ENCODE measurements at places on chromosomes 1 and 21. TPM values are rescaled to one million over a fixed set of nuclear protein-coding genes. Genes with fewer than 3 reads are reported as not detected.
A peak's percentile ranks its signal among the peaks of the same experiment; 100 is the strongest.

DNA sequence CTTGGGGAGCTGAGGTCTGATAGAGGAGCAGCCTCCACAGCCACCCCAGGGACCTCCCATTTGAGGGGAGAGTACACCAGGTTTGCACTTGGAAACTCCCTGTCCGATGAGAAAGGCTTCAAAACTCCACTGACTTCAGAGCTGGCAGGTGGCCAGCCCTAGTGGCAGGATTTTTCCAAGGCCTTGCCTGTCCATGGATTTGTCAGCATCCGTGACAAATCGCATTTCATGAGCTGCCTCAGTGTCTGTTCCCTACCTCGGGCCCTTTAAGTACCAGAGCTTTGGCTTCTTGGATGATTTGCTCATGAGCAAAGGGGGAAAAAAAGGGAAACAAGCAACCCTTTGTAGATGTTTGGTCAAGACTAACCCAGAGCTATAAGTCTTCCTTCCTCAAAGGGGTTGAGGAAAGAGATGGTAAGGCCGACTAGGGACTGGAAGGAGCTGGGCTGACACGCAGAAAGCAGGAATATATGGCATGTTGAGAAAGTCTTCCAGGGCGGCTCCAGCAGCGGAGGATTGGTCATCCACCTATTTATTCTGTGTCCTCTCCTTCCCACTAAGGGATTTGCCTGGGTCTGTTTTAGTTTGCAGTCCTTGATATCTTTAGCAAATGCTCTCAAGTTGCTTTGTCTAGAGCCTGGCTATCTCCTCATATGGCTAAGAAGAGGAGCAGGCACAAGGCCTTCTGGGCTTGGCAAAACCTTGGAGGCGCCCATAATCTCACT is 2.7 kb upstream of the HSPG2 start:
- H3K4me3 ChIP-seq: no peak overlapping the region
- H3K27ac ChIP-seq: peak overlapping the region; percentile 86
- peaks cover 4% of the 10 kb centered on the region for H3K4me1 ChIP-seq
- H3K27me3 ChIP-seq: no peaks in the 10 kb centered on the region
- no peaks in the 10 kb centered on the region for H3K36me3 ChIP-seq

DNA sequence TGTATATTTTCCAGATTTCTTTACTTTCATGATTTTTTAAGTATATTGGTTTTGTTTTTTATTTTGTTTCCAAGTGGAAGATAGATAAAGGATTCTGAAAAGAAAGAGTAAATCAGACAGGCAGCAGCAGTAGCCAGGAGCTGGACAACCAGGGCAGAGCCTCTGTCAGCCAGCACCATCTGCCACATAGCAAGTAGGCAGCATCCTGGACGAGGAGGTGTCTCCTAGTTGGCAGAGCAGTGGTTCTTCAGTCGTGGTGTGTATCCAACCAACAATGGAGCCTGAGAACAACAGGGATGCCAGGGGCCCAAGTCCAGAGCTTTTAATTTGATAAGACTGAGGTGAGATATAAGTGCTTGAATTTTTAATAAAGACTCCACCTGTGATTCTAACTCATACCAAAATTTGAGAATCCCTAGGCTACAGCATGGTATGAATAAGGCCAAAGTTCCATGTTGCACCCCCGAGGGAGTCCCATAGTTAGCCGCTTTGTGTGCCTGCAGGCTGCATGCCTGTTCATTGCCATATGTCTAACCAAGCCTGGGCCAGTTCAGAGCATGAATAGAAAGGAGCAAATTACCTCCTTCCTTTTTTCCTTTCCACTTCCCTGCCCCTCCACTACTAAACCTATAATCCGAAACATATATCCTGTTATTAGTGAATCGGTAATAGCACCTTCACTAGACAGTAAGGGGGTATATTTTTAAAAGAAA is 153.2 kb downstream of the NTNG1 start:
- no peak overlapping the region for H3K4me3 ChIP-seq
- H3K27ac ChIP-seq: no peak overlapping the region
- no peaks in the 10 kb centered on the region for H3K4me1 ChIP-seq

DNA sequence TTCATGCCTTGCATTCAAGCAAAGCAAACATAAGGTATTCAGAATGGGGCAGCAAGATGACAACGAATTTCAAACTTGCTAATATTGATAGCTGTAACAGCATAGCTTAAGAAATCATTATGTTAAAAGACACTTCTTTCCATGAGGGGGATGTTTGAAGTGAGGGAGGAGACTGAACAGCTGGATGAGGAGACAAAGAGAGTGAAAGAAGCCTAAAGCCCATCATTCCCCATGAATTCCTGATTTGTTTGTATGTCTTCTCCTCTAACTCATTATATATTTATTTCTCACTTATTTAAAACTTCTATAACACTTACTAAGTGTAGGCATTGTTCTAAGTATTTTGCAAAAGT is 125.2 kb upstream of the PBX1 start:
- H3K36me3 ChIP-seq: no peaks in the 10 kb centered on the region
- H3K27me3 ChIP-seq: no peaks in the 10 kb centered on the region
- DNase-seq: no peak
- H3K4me3 ChIP-seq: no peak overlapping the region
- no peaks in the 10 kb centered on the region for H3K4me1 ChIP-seq
- no peak overlapping the region for H3K27ac ChIP-seq

DNA sequence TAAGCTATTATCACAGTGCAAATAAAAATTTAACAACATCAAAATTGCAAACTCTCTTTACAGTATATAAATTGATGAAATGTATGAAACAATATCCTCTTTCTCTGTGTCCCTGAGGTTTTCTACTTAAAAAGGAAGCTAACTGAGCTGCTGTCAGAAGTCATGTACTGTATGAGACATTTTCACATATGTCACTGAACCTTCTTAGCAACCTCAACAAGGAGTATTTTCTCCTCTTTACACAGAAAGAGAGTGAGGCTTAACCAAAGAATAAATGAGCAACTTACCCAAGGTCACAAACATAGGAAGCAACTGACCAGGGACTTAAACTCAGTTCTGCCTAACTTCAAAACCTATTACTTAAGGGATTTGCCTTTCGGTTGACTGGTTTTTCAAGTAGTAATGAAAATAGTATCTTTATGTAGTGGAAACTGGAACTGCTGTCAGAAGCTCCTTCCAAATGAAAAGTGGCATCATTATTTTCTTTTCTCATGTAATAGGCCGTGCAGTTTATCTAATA is 288.9 kb downstream of the LRRIQ3 start:
- H3K4me3 ChIP-seq: no peak overlapping the region
- no peaks in the 10 kb centered on the region for H3K4me1 ChIP-seq
- no peak for DNase-seq
- H3K36me3 ChIP-seq: no peaks in the 10 kb centered on the region
- no peaks in the 10 kb centered on the region for H3K27me3 ChIP-seq

- H3K27me3 ChIP-seq: no peaks in the 10 kb centered on the region
- H3K36me3 ChIP-seq: no peaks in the 10 kb centered on the region
- DNase-seq: no peak
- H3K4me3 ChIP-seq: no peak overlapping the region
- H3K27ac ChIP-seq: no peak overlapping the region
Observed at GRCh38 chr1:75126611-75127101, 7.5 kb upstream of the LHX8 start.

- no peak overlapping the region for H3K27ac ChIP-seq
- no peak for DNase-seq
- no peaks in the 10 kb centered on the region for H3K36me3 ChIP-seq
- H3K27me3 ChIP-seq: no peaks in the 10 kb centered on the region
- no peak overlapping the region for H3K4me3 ChIP-seq
Observed at GRCh38 chr1:64875606-64876005, 90.7 kb downstream of the JAK1 start.

DNA sequence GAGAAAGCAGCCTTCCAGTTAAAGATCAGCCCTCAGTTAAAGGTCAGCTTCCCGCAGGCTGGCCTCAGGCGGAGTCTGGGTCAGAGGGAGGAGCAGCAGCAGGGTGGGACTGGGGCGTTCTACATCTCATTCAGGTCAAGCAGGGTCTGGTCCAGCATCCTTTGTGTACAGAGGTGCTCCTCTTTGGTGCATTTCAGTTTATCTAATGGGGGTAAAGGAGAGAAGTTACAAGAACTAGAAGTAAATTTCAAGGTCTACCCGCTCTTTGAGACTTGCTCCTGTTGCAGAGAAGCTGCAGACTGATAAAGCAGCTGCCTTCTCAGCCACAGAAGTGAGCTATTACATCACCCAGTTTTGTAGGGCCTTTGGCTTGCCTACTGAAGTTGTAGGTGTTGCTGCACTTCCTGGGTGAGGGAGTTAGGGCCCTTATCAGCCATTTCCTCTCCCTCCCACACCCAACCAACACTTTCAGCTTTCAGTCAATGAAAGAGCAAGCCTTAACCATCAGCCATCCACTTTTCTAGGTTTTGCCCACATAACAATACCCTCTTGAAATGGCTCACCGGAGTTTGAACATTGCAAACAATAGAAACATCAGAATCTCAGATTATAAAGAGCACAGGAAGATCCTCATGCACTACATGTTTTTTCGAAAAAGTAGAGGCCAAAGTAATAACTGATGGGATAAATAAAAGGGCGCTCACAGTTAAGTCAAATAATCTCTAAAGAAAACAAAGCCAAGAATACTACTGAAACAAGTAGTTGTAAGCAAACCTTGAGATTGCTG is 2.8 kb upstream of the NUP210L start:
- peak overlapping the region; percentile 45 for H3K27ac ChIP-seq
- H3K4me1 ChIP-seq: peaks cover 7% of the 10 kb centered on the region
- H3K36me3 ChIP-seq: peaks cover 68% of the 10 kb centered on the region
- no peak for DNase-seq
- no peaks in the 10 kb centered on the region for H3K27me3 ChIP-seq

DNA sequence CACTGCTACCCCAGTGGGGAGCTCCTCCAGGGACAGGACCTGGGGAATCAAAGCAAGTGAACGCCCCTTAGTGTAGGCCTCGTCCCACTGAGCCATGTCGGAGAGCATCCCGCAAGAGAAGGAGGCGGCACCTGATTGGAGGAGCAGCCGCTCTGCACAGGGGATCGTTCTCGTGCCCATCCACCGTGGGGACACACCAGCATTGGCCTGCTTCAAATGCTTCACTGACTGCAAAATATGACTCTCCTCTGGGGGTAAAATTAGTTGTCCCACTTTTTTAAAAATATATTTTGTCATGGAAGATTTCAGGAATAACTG is 111.0 kb downstream of the PDE9A start:
- no peak overlapping the region for H3K4me3 ChIP-seq
- no peaks in the 10 kb centered on the region for H3K36me3 ChIP-seq
- no peak overlapping the region for H3K27ac ChIP-seq
- no peak for DNase-seq
- H3K27me3 ChIP-seq: no peaks in the 10 kb centered on the region

GRCh38 chr1:64828829-64829228 is 84.0 kb downstream of the RAVER2 start:
- H3K27ac ChIP-seq: no peak overlapping the region
- no peak for DNase-seq
- H3K27me3 ChIP-seq: no peaks in the 10 kb centered on the region
- no peak overlapping the region for H3K4me3 ChIP-seq
- H3K4me1 ChIP-seq: no peaks in the 10 kb centered on the region
- no peaks in the 10 kb centered on the region for H3K36me3 ChIP-seq

DNA sequence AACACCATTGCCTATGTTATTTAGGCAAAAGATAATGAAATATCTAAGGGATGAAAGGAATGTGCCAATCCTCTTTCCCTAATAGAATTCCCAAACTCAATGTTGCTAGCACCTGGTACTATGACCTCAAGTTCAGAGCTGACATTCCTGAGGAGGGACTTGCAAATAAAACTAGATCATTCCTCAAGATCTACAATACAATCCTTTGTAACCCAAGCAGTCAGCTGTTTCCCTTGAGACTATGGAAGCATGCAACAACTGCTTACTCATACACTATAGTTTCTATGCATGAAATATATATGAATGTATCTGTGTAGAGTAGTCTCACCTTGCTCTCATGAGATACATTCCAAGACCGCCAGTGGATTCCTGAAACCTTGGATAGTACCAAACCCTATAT is 65.0 kb downstream of the ABL2 start:
- no peak for DNase-seq
- H3K4me3 ChIP-seq: no peak overlapping the region
- H3K27me3 ChIP-seq: no peaks in the 10 kb centered on the region
- H3K27ac ChIP-seq: no peak overlapping the region
- H3K4me1 ChIP-seq: no peaks in the 10 kb centered on the region

DNA sequence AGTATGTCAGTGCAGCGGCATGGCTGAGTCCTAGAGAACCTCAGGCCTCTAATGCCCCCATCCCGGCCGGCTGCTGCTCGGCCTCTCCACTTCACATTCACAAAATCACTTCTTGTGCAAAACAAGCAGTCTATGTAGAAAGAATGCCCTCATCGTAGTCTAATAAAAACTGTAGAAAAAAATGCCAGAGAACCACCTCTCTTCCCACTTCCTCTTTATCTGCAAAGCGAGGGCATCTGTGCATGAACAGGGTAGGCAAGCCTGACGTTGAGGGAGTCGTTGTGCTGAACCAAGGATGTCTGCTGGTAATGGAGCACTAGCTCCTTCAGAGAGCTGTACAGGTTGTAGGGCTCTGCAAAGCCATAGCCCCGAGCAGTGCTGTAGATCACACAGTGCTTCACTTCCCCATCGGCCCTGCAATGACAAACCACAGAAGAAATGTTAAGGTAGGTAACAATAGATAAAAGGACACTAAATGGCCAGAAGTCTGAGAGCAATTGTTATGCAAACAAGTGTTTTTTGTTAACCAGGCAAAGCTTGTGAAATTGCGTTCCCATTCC is 88.9 kb downstream of the PIK3R3 start:
- H3K4me1 ChIP-seq: peaks cover 18% of the 10 kb centered on the region
- H3K4me3 ChIP-seq: no peak overlapping the region
- no peaks in the 10 kb centered on the region for H3K27me3 ChIP-seq
- no peaks in the 10 kb centered on the region for H3K36me3 ChIP-seq

GRCh38 chr1:96159379-96159778 is 562.2 kb upstream of the PTBP2 start:
- DNase-seq: no peak
- H3K27ac ChIP-seq: no peak overlapping the region
- H3K27me3 ChIP-seq: no peaks in the 10 kb centered on the region
- H3K36me3 ChIP-seq: no peaks in the 10 kb centered on the region
- H3K4me1 ChIP-seq: no peaks in the 10 kb centered on the region

DNA sequence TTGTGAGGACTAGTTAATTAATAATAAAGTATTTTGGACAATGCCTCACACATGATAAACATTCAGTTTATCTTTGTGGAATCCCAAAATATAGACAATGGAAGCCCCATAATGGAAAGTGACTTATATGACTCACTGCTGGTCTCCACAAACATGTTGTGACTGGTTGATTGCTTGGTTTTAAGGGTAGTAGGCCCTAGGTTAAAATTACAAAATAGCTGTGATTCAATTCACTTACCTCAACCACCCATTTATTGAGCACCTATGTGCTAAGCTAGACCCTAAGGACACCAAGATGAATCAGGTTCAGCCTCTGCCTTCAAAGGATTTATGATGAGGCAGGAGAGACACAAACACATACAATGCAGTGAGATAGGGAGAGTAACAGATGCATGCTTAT is 42.4 kb downstream of the KANK4 start:
- no peaks in the 10 kb centered on the region for H3K36me3 ChIP-seq
- DNase-seq: no peak
- no peak overlapping the region for H3K27ac ChIP-seq
- H3K4me1 ChIP-seq: no peaks in the 10 kb centered on the region

The LRIG2 gene
- total RNA-seq: 36.5 TPM

The LCE3D gene
- total RNA-seq: not detected

The LEFTY2 gene
- total RNA-seq: not detected

The SLC25A44 gene
- total RNA-seq: 40.6 TPM

Measured in Peyer's patch (tissue), 4 donors.